Cortex of kidney (tissue), 1 donor: ENCODE measurements at places on chromosomes 1 and 21.

GRCh38 chr1:28537457-28538199 lies 15.3 kb upstream of the TRNAU1AP start:
- DNase-seq: no peak

- DNase-seq: no peak
Observed at GRCh38 chr1:220527908-220528678, at the start of gene MARK1. Gene MARK1 (plus strand): TSS chr1:220528136. CDS start chr1:220528823, 687 bp downstream.

GRCh38 chr1:151949371-151950193 lies 40.3 kb upstream of the THEM4 start:
- no peak for DNase-seq

DNA sequence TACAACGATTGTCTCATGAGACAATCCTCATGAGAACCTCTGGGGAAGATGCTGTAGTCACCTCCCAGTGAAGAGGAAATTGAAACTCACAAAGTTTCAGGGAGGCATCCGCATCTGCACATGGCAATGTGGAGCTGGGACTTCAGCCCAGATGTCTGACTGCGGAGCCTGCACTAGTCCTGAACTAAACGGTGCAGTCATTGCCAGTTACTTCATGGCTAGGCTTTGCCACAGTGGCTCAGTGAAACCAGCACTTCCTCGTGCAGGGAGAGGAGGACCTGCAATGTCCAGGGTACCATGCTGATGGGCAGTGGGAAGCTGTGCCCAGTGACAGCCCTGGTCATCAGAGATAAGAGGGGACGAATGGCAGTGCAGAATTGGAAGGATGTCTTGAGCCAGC lies 40.7 kb upstream of the ETS2 start:
- DNase-seq: no peak

DNA sequence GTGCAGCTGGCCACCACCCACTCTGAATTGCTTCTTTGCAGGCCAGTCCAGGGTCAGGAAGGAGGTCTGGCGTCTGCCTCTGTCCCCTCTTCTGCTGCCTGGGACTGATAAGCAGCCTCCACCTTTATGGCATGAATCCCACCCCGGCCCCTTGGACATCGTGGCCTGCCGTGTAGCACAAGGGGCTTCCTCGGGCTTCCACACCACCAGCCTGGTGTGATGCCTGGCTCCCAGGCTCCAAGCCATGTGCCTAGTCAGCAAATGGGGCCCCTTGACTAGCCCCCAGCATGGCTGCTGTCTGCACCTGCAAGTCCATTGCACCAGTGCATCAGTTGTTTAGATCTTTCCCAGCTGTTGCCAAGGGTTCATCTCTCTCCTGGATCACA lies 9.9 kb upstream of the ARF1 start:
- DNase-seq: no peak

- DNase-seq: no peak
Observed at GRCh38 chr1:85158910-85159309, 41.9 kb downstream of the SYDE2 start.

DNA sequence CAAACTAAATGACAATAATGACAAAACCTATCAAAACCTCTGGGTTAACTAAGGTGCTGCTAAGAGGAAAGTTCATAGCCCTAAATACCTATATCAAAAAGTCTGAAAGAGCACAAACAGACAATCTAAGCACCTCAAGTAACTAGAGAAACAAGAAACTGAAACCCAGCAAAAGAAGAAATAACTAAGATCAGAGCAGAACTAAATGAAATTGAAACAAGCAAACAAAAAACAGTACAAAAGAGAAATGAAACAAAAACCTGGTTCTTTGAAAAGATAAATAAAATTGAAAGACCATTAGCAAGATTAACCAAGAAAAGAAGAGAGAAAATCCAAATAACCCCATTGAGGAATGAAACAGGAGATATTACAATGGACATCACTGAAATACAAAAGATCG lies 44.8 kb upstream of the KIAA0040 start:
- no peak for DNase-seq

- DNase-seq: no peak
Observed at GRCh38 chr1:107432108-107432507, 291.3 kb downstream of the NTNG1 start.

GRCh38 chr1:153345187-153346076 lies 3.2 kb downstream of the PGLYRP4 start:
- no peak for DNase-seq

DNA sequence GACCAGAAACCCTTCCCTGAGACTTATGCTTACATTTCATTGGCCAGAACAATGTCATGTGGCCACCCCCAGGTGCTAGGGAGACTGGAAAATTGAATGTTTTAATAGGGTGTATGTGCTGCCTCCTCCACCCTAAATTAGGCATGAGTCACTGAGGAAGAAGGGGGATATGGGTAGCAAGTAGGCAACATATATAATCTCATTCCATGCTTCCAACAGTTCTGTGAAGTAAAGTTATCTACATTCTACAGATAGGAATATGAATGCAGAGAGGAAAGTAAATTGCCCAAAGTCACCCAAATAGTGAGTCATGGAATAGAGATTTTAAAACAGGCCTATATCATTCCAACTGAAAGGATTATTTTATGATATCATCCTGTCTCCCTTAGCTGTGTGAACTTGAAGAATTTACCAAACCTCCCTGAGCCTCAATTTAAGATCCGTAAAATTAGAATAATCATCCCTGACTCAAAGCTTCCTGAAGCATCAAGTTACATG lies 168.6 kb upstream of the FGGY start:
- no peak for DNase-seq

- no peak for DNase-seq
Observed at GRCh38 chr1:245486775-245487470, 332.1 kb downstream of the KIF26B start.

DNA sequence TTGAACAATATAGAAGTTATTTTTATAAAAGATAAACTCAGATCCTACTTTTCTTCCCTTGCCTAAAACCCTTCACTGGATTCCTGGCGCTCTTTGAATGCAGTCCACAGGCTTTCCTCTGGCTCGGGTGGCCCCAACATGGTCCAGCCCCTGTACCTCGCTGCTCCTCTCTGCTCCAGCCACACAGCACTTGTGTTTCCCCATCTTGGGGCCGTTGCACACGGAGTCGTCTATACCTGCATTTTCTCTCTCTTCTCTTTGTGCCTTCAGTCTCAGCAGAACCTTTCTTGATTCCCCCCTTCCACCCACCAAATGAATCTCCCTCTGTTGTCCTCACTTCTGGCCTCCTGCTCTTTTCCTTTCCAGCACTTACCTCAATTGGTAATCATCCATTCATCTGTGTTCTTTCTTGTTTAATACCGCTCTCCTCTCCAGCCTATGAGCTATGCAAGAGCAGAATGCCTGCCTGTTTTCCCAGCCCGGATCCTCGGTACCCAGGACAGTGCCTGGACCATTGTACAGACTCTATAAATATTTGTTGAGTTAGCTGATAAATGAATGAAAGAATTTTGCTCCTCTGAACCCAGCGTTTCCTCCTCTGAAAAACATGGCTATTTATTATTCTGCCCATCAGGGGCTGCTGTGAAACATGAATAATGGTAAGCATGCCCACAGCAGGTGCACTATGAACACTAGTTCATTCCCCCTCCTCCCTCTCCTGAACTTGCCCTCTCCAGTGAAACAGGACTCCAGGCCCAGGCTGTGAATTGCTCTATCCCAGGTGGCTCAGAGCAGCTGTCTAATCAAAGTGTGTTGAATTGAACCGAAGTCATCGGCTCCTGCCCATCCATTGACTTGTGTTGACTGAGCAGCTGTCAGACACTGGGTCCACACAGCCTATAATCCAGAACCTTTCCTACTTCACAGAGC lies 266.9 kb downstream of the PTPRU start:
- DNase-seq: no peak

DNA sequence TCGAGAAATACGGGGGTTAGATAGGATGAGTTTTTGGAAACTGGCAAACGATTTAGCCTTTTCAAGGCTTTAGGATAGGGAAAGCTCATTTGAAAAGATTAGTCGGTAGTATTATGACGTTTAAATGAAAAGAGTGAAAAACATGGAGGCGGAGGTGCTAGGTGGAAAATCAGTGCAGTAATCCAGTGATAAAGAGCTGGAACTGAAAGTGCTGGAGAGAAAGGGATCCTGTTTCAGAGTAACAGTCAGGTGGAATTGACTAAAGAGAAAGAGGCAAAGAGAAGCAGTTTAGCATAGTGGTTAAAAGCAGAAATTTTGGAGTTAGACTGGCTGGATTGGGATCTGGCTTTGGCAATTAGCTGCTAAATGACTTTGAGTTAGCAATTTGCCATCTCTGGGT lies 945 bp downstream of the WDR3 start:
- no peak for DNase-seq

- DNase-seq: no peak
Observed at GRCh38 chr1:238438311-238439270, 547.9 kb upstream of the ZP4 start.

- DNase-seq: no peak
Observed at GRCh38 chr1:22799971-22800370, 89.3 kb downstream of the EPHB2 start.

- DNase-seq: no peak
Observed at GRCh38 chr1:40014812-40015594, 25.5 kb upstream of the CAP1 start.

DNA sequence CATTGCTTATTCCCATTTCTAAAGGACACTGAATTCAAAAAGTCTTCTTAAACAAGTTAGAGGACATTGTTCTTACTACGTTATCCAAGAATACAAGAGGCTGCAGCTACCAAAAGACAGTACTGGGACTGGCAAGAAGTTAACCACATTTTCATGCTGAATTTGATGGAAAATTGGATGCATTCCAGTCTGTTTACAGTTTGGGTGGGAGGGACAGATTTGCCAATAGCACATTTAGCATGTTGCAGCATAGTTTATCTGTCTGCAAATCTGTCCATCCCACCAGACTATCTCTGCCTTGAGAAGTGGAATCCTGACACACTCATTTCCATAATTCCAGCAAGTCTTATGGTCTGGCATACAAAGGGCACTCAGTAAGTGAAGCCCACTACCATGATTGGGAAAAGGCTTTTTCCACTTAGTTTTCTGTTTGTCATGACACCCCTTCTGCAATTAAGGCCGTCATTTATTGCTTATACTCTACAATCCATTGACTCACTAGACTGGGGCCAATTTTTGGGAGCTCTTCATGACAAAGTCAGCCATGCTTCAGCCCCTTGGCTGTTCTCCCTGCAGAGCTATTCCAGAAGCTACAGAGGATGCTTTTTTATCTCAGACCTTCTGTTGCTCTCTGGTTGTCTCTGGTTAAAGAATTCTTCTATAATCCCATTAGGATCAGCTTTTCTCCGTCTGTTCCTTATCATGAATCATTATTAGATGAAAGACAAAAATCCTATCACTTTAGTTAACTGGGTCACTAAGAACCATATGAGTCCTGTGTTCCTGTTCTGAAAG lies 355.8 kb upstream of the PTBP2 start:
- no peak for DNase-seq

DNA sequence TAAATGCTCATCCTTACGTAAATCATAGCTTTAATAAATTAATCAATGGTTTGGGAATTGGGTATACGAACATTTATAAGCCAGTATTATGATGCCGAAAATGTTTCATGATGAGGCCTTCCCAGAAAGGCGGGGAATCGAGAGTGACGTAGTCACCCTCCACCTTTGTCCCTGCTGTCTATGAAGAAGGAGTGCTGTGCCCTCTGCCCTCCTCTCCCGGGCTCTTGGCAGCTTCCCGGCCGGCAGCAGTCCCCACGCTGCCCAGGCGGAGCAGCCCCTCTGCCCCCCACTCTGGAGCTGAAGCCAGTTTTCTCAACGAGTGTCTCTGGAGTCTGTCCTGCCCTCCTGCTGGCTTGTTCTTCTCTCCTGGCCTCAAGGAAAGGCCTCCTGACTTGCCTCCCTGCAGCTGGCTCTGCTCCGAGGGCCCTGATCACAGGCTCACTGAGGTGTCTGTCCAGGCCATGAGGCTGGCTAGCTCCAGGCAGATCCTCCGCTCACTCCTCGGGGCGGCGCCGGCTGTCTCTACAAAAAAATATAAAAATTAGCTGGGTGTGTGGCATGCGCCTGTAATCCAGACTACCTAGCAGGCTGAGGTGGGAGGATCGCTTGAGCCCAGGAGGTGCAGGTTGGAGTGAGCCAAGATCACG lies 150.7 kb upstream of the COL6A1 start:
- no peak for DNase-seq

GRCh38 chr1:149877211-149877946 lies 22.0 kb upstream of the BOLA1 start:
- no peak for DNase-seq

DNA sequence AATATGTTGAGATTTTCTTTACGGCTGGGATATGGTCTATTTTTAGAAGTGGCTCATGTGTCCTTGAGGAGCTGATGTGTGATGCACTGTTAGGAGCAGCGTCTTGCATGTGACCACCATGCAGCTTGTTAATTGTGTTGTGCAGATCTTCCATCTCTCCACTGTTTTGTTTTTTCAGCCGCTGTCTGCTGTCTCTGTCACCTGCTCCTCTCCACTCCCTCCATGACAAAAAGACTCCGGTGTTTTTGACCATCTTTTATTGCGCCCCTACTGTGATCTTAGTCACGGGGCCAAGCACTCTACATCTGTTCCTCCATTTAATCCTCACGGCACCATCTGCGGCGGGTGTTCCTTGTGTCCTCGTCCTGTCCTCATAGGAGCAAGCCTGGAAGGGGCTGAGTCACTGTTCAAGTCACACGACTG lies 51.8 kb downstream of the ADARB1 start:
- no peak for DNase-seq

- no peak for DNase-seq
Observed at GRCh38 chr1:231612393-231613089, 14.0 kb upstream of the DISC1 start.

DNA sequence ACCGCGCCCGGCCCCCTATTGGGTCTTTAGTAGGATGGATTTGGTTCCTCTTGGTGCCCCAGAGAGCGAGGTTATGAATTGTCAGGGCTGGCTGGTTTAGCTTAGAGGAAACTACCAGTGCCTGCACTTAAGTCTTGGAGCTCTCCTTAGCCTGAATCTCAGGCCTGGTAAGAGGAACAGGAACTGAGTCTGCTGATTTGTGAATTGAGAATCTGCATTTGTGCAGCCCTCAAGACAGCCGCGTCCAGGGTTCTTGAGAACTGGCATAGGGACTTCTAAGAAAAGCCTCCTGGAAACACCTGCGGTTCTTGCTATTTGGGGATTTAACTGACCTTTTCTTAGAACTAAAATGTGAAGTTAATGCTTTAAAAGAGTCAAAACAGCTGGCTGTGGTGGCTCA lies 1.7 kb downstream of the NECAP2 start:
- no peak for DNase-seq
